ENCODE measurements at places on chromosomes 16 and 17.

DNA sequence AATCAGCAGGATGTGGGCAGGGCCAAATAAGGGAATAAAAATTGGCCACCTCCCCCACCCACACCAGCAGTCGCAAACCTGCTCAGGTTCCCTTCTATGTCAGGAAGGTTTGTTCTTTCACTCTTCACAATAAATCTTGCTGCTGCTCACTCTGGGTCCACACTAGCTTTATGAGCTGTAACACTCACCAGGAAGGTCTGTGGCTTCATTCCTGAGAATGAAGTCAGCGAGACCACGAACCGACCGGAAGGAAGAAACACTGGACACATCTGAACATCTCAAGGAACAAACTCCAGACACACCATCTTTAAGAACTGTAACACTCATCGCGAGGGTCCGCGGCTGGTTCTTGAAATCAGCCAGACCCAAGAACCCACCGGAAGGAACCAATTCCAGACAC, 115.5 kb upstream of the TBX2 start:
- no peak for DNase-seq

GRCh38 chr16:85152414-85153030, 40.2 kb upstream of the CIBAR2 start:
- no peak for DNase-seq

GRCh38 chr17:81164371-81165245, 699 bp upstream of the PVALEF start:
- DNase-seq: no peak

GRCh38 chr16:70437017-70437581, 1.8 kb downstream of the ST3GAL2 start:
- DNase-seq: no peak

- DNase-seq: no peak
Observed at GRCh38 chr17:57548421-57549410, 196.4 kb downstream of the CCDC182 start.

- DNase-seq: no peak
Observed at GRCh38 chr16:29775742-29776408, 2.2 kb upstream of the ZG16 start.

- no peak for DNase-seq
Observed at GRCh38 chr16:54212893-54213292, 73.7 kb downstream of the IRX3 start.

DNA sequence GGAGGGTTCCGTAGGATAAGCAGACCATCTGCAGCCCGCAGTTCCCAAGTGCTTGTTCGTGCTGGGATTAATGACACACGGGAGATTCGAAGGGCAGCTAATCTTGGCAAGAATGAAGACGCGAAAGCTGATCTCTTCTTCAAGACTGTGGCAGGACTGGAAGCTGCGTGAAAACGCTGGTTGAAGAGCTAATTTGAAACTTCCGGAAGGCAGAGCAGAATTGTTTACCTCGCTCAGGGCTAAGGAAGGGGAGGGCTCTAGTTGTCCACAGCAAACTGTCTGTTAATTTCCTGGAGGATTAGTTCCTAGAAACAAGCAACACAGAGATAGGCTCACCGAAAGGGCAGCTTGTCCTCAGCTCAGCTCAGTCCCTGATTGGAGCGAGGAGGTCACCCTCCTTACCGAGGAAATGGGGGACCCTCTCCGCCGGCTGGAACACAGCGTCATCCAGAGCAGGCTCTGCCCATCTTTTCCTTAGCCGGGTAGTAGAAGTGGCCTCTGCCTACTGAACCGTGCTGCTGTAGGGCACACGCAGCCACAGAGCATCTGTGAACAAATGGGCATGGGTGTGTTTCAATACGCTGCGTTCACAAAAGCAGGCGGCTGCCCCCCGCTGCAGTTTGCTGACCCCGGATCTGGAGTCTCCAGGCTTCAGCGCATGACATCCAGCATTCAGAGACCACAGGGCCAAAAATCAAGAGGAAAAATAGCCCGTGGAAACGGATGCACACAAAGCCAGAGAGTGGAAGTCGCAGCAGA, 16.7 kb upstream of the BAIAP2 start:
- DNase-seq: no peak

DNA sequence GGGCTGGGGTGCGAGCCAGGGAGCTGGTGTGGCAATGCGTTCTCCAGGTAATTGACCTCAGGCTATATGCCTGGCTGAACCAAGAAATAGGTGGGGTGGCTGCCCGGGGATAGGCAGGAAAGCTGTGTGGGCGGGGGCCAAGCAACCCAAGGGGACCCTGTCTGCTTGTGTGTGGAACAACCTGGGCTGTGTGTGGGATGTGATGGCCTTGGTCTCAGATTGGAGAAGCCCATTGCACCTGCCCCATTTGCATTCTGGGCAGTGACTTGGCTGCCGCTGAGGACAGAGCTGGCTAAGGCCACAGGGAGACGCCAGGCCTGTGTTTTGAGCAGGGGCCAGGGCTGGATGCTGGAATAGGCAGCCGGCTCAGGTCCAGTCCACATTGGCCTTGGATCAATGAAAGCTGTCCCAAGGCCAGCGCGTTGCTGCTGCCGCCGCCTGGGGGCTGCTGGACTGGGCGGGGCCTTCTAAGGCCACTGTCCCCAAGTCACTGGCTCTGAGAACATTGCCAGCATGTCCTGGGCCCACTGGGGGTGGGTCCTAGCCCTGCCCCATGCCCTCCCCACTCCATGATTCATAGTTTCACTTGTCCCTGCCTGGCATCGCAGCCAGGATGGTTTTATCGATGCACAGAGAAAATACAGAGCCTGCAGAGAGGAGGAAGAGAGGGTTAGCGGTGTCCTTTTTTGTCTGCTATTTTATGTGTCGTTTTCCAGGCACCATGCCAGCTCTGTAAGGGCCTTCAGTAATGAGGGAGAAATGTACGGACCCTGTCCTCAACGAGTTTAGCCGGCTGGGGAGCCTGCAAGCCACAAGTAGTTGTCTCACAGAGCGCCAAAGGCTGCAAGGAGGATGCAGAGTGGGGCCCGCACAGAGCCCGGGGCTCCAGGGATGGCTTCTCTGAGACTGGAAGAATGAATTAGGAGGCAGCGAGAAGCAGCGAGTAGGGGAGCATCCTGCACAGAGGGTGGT, 43.9 kb downstream of the NKD1 start:
- DNase-seq: peak; percentile 86

GRCh38 chr16:1913327-1914083, 4.7 kb downstream of the HS3ST6 start:
- DNase-seq: peak; percentile 15

DNA sequence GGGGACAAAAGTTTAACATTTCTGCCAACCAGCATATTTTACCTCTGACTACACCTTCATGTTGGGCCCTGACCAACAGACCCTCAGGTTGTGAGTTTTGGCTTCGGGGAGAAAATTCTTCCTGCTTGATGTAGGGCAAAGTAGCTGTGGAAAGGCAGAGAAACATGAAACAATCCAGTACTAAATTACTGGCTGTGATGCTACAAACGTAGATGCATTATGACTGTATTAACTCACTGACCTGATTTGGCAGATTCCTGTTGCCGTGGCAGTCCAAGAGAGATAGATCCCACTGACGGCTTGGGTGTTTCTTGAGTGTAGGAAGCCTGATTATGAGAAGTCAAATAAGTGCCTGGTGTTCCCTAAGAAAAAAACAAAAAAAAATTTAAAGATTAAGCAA, 80.7 kb downstream of the TTC19 start:
- DNase-seq: no peak

GRCh38 chr16:58205276-58206036, 7.5 kb upstream of the CSNK2A2 start:
- DNase-seq: no peak

- no peak for DNase-seq
Observed at GRCh38 chr17:76293106-76293505, 15.0 kb downstream of the QRICH2 start.

GRCh38 chr17:40121181-40122135, at the start of gene MSL1:
Gene MSL1 (plus strand): TSS chr17:40121971. CDS start chr17:40122613, 642 bp downstream.
- DNase-seq: peak; percentile 54

GRCh38 chr17:55660178-55660886, 62.3 kb downstream of the TMEM100 start:
- DNase-seq: no peak

DNA sequence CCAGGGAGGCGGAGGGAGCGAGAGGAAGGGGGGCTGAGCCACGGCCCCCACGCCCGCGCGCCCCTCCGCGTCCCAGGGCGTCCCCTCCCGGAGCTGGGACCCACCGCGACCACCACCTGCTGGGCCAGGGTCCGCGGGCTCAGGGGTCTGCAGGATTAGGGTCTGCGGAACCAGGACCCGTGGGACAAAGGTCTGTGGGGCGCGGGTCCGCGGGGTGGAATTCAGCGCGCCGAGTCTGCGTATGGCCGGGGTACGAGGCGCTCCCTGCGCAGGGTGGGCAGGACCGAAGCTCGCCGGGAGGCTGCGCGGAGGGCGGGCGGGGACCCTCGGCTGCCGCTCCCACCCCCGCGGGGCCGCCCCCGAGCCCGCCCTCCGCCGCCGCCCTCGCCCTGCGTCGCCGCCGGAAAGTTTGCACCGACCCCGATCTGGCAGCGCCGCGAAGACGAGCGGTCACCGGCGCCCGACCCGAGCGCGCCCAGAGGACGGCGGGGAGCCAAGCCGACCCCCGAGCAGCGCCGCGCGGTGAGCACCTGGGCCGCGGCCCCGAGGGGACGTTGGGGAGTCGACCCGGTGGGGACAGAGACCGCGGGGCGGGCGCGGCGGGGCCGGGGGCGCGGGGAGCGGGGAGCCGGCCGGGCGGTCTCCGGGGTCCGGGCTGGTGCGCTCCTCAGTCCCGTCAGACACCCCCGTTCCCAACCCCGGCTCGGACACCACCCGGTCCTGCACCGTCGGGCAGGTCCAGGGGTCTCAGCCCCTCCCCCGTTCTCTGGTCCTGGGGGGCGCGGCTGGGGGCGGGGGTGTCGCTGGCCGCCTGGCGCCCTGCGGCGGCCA, at the start of gene GCGR:
GCGR (plus strand) TSS at position 423 of the 831 bp plus-strand sequence. CDS start 4,869 bp downstream, outside the sequence.
- no peak for DNase-seq

DNA sequence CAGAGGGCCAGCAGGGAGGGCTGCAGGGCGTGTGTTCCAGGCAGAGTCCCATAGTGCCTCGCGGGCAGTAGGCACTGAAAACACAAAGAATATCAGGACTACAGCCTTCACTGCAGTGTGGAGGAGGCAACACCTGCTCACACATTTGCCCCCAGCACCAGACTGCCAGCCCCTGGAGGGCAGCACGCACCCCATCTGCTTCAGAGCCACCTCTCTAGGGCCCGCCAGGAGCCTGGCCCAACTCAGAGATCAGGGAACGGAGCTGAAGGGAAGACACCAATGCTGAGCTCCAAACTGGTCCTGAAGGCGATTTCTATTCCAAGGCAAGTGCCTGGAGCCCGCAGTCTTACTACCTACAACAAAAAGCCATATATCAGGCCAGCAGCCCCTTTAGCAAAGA, 130.3 kb downstream of the ZNF423 start:
- no peak for DNase-seq

- peak; percentile 53 for DNase-seq
Observed at GRCh38 chr17:57259817-57260216, 3.5 kb downstream of the MSI2 start.

DNA sequence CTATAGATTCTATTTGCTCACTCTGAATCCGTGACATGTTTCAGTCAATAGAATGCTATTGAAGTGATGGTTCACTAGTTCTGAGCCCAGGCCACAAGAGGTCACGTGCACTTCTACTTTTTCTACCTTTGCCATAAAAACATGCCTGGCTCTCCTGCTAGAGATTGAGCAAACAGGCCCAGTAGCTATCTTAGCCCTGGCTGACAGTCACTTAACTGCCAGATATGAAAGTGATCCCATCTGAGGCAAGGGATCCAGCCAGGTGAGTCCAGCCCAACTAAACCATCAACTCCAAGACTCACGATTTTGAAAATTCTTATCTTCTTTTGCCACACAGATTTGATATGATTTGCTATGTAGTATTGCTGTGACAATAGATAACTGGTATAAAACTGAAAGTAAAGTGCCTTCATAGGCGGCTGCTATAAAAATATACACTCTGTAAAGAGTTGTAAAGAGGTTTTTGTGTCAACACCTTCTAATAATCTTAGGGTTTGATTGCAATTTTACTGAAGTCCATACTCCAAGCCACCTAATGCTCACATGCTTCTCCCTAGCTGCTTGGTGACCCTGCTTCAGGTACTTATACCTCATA, 937.7 kb upstream of the SOX9 start:
- DNase-seq: no peak

GRCh38 chr16:17205279-17206211, 265.2 kb downstream of the XYLT1 start:
- DNase-seq: no peak

- DNase-seq: no peak
Observed at GRCh38 chr17:27489045-27489715, 32.9 kb downstream of the KSR1 start.

DNA sequence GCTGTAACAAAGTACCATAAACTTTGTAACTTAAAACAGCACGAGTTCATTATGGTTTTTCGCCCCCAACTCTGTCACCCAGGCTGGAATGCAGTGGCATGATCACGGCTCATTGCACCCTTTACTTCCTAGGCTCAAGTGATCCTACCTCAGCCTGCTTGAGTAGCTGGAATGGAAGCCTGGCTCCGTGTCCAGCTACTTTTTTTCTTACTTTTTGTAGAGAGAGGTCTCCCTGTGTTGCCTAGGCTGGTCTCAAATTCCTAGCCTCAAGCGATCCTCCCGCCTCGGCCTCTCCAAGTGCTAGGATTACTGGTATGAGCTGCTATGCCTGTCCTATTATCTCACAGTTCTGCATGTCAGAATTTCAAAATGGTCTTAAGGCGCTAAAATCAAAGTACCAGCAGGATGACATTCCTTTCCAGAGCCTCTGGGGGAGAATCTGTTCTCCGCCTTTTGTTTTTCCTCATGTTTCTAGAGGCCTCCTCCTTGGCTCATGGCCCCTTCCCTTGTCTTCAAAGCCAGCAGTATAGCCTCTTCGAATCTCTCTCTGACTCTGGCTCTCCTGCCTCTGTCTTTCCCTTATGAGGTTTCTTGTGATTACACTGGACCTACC, 10.1 kb upstream of the PRM1 start:
- no peak for DNase-seq

DNA sequence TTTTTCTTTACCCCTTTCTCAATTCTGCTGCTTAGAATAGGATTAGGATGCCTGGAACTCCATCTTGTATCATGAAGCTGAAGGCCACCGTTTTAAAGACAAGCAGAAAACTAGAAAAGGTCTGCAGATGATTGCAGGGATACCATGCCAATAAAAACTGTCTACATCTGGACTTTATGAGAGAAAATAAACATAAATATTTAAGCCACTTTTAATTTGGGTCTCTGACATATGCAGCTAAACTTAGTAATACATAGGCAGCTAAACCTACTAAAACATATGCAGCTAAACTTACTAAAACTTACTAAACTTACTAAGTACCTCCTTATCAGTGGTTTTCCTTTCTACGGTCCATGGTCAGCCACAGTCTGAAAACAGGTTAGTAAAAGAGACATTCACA, 48.4 kb downstream of the FBXL20 start:
- no peak for DNase-seq

DNA sequence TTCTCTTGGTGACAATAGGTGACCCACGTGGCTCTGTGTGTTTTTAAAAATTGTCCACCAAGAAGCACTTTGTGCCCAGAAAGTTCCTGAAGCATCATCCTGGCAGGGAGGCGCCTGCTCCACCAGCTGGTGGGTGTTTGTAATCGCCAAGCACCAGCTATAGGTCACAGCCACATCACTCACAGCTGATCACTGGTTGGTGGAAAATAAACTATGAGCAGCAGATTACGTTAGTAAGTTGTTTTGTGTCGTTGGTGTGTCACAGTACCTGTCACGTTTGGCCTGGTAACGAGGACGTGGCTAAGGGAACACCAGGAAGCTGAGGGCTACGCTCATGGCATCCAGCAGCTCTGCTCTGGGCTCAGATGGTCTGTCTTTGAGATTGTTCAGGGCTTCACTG, 10.1 kb downstream of the MRM3 start:
- no peak for DNase-seq

- no peak for DNase-seq
Observed at GRCh38 chr17:67862614-67863217, 37.4 kb downstream of the BPTF start.

GRCh38 chr16:77960766-77961165, 61.6 kb upstream of the CLEC3A start:
- DNase-seq: no peak

Measured in NCI-H1105 treated with DMSO at 0.1 percent for 48 hours (cell line).